ENCODE measurements at places on chromosomes 12 and 14. TPM values are rescaled to one million over a fixed set of nuclear protein-coding genes. Genes with fewer than 3 reads are reported as not detected.

DNA sequence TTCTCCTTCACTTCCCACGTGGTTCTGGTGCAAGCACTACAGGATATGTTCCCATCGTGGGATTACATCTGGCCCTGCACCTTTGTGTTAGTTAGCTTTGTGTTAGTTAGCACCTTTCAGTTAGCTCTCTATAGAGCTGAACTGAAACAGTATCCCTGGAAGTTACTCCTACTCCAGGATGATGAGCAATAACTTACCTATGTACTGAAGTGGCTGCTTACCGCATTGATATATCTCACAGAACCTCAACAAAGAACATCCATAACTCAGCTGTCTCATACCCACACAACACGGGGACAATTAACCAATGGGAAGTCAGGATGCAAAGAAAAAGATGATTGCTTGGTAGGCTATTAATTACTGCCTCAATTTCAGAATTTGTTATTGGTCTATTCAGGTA is 146.6 kb downstream of the ASCL4 start:
- DNase-seq = no peak

GRCh38 chr14:38882533-38882932 is 220.5 kb downstream of the SEC23A start:
- no peak for DNase-seq

ASPG gene
- 282 TPM for total RNA-seq

DNA sequence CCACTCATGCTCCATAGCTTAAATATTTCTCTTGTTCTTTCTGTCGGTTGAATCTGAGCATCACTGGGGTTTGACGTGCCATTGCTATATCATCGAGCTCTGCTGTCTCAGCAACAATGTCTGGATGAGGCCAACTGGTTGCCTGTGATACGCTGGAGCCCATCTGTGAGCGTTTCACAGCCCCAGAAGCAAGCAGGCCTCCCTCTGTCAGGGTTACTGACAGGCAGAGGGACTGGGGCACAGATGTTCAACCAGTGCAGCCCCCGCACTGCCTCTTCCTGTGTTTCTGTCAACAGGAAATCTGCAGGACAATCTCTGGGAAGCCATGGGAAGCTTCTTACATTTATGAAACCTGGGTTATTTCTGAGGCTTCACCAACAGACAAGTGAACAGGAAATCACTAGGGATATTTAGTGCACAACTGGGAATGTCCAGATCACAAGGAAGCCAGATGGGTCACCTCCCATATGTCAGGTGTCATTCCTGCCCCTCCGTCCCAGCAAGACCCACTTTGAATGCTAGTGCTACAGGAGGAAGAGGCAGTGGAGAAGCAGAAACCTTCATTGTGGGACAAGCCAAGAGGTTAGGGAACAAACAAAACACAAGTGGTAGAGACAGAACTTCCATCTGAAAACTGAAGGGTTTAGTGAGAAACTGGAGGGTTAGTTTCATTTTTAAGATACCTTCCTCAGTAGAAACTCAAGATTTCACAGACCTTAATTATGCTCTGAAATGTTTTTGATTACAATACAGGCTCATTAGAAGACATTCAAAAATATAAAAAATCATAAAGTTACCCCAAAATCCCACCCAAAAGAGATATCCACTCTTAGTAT is 24.1 kb downstream of the DMAC2L start:
- no peak for DNase-seq

AMHR2 gene
- total RNA-seq = 0.78 TPM

TMEM119 gene
- total RNA-seq = 0.23 TPM

GRCh38 chr12:2170376-2170775 is 117.6 kb downstream of the CACNA1C start:
- no peak for DNase-seq

DNA sequence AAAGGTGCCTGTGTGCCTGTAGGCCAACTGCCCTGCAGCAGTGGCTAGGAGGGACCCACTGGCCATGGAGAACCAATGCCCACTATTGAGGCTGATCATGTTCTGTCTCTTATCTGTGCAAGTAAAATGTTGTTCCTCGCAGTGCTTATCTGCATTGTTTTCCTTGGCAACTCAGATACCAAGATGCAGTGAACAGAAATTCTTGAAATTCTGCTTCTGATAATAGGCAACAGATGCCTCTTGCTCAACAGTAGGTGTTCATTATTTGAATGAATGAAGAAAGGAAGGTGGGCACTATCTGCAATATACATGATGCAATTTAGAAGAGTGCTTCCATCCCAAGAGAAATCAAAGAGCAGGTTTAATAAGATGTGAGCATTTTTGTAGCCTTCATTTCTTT is 232.2 kb downstream of the NUAK1 start:
- no peak for DNase-seq

DNA sequence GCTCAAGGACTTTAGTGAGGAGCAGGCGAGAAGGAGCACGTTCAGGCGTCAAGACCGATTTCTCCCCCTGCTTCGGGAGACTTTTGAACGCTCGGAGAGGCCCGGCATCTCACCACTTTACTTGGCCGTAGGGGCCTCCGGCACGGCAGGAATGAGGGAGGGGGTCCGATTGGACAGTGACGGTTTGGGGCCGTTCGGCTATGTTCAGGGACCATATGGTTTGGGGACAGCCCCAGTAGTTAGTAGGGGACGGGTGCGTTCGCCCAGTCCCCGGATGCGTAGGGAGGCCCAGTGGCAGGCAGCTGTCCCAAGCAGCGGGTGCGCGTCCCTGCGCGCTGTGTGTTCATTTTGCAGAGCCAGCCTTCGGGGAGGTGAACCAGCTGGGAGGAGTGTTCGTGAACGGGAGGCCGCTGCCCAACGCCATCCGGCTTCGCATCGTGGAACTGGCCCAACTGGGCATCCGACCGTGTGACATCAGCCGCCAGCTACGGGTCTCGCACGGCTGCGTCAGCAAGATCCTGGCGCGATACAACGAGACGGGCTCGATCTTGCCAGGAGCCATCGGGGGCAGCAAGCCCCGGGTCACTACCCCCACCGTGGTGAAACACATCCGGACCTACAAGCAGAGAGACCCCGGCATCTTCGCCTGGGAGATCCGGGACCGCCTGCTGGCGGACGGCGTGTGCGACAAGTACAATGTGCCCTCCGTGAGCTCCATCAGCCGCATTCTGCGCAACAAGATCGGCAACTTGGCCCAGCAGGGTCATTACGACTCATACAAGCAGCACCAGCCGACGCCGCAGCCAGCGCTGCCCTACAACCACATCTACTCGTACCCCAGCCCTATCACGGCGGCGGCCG is 1.1 kb downstream of the PAX9 start:
- no peak for DNase-seq
